ENCODE measurements at places on chromosomes 12 and 14. TPM values are rescaled to one million over a fixed set of nuclear protein-coding genes. Genes with fewer than 3 reads are reported as not detected.

Gene DDX11
- 36.6 TPM for total RNA-seq

Gene OVCH1
- total RNA-seq, result 0.10 TPM

Gene SYT1
- 1.6 TPM for total RNA-seq

Gene A2M
- 296 TPM for total RNA-seq

Gene HPD
- 1.0 TPM for total RNA-seq

Data from tongue (tissue), 3 donors.